Activated naive CD4-positive, alpha-beta T cell treated with anti-CD3 and anti-CD28 coated beads for 36 hours (primary cell): ENCODE measurements at places on chromosomes 13 and 19.

DNA sequence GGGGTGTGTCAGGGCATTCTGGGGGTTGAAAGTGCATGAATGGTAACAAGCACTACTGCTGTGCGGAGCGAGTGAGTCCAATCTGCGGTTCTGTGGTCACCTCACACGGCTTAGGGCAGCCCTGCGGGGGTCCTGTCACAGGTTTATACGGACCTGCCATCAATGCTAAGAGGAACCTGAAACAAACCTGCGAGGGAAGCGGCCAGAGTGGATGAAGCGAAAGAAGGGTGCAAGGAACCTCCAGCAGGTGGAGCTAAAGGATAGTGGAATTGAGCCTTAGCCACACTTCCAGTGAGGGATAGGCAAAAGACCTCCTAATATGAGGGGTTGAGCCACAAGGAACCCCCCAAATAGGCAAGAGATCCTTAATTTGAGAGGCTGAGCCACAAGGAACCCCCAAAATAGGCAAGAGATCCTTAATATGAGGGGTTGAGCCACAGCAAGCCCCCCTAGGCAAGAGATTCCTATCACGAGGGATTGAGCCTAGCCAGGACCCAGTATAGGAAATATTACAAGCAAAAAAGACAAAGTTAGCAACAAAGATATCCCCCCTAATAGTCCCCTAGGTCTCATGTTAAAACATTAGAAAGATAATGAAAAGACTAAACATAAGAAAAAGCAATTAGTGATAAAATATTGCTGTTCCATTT, 6.3 kb upstream of the ZNF69 start:
- peak; percentile 78 for DNase-seq
- H3K27ac ChIP-seq, result no peak overlapping the region
- no peaks in the 10 kb centered on the region for H3K27me3 ChIP-seq
- H3K36me3 ChIP-seq, result no peaks in the 10 kb centered on the region
- H3K4me3 ChIP-seq, result no peak overlapping the region

DNA sequence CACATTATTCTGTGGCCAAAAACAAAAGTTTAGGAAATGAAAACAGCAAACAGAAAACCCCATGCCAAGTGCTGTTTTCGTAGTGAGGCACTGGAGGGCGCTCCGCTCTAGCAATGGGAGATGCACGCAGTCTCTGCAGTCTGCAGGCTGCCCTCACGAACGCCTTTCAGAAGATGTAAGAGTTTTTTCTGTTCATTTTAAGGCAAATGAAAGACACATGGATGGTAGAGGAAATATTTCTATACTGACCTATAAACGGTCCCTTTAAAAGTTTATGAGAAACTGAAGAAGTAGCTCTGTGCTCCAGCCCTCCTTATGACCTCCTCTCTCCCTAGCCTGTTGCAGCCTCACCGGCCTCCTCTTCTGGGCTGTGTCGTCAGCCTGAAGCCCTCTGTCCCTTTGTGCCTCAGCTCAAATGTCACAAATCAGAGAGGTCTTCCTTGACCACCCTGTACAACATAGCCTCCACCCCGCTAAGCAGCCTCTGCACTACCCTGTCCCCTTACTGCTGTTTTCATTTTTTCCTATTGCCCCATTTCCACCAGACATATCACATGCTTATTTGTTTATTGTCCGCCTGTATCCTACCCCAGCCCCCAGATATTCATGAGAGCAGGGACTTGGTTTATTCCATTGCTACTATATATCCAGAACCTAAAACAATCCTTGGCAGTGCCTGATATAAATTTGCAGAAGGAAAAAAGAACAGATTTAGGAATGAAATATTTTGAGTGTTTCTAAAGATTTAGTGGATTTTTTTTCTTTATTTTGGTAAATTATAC, 116.4 kb downstream of the TM9SF2 start:
- no peak overlapping the region for H3K27ac ChIP-seq
- H3K4me1 ChIP-seq, result peaks cover 11% of the 10 kb centered on the region
- DNase-seq, result peak; percentile 51
- H3K27me3 ChIP-seq, result no peaks in the 10 kb centered on the region
- no peaks in the 10 kb centered on the region for H3K36me3 ChIP-seq
- no peak overlapping the region for H3K4me3 ChIP-seq

DNA sequence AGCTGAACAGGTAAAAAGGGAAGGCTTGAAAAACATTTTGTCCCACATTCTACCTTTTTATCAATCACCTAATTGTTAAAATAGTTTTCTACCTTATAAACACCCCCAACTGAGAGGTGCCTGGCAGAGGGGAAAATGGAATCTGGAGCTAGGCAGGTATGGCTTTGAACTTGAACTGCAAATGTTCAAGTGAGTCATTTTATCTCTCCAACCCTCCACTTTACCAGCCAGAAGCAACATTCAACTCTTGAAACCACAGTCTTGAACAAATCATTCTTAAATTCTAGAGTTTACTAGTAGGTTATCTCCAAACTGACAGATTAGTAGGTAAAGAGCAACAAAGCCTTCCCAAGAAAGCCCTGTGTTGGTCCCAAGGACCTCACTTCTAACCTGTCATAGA, 116.9 kb downstream of the ABCC4 start:
- H3K4me1 ChIP-seq, result peaks cover 54% of the 10 kb centered on the region
- H3K4me3 ChIP-seq, result no peak overlapping the region
- peaks cover 21% of the 10 kb centered on the region for H3K36me3 ChIP-seq
- peak; percentile 51 for DNase-seq
- peak overlapping the region; percentile 86 for H3K27ac ChIP-seq

- no peak overlapping the region for H3K27ac ChIP-seq
- no peak for DNase-seq
- H3K27me3 ChIP-seq, result no peaks in the 10 kb centered on the region
- H3K4me1 ChIP-seq, result peaks cover 7% of the 10 kb centered on the region
- H3K36me3 ChIP-seq, result no peaks in the 10 kb centered on the region
Measured at GRCh38 chr13:44133626-44134025, 240.0 kb upstream of the SERP2 start.

GRCh38 chr13:74825938-74826246, 656.1 kb downstream of the TBC1D4 start:
- DNase-seq, result no peak
- no peaks in the 10 kb centered on the region for H3K4me1 ChIP-seq
- H3K27me3 ChIP-seq, result no peaks in the 10 kb centered on the region
- no peak overlapping the region for H3K4me3 ChIP-seq
- no peak overlapping the region for H3K27ac ChIP-seq
- H3K36me3 ChIP-seq, result no peaks in the 10 kb centered on the region

DNA sequence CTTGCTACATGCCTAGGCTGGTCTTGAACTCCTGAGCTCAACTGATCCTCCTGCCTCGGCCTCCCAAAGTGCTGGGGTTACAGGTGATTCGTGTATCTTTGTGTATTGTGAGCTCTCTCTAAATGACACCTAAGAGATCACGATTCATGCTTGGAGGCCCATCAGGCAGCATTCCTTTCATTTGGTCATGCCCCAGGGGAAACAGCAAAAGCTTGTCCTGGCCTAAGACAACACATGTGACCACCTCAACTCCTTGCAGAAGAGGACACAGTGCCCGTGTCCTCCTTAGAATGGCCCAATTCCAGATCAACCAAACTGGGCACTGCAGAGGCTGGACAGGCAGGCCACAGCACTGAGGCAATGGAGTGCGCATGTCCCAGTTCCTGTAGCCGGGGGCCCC, 32.5 kb downstream of the ZC3H4 start:
- H3K4me1 ChIP-seq, result no peaks in the 10 kb centered on the region
- peaks cover 34% of the 10 kb centered on the region for H3K36me3 ChIP-seq
- no peaks in the 10 kb centered on the region for H3K27me3 ChIP-seq
- H3K27ac ChIP-seq, result peak overlapping the region; percentile 66
- H3K4me3 ChIP-seq, result no peak overlapping the region
- DNase-seq, result no peak

GRCh38 chr13:92849381-92849780, 377.2 kb upstream of the GPC6 start:
- H3K4me1 ChIP-seq, result no peaks in the 10 kb centered on the region
- no peaks in the 10 kb centered on the region for H3K27me3 ChIP-seq
- no peaks in the 10 kb centered on the region for H3K36me3 ChIP-seq
- H3K4me3 ChIP-seq, result no peak overlapping the region

- no peaks in the 10 kb centered on the region for H3K4me1 ChIP-seq
- no peak overlapping the region for H3K4me3 ChIP-seq
- no peaks in the 10 kb centered on the region for H3K27me3 ChIP-seq
- H3K36me3 ChIP-seq, result no peaks in the 10 kb centered on the region
Measured at GRCh38 chr13:84265257-84265764, 383.0 kb upstream of the SLITRK1 start.

DNA sequence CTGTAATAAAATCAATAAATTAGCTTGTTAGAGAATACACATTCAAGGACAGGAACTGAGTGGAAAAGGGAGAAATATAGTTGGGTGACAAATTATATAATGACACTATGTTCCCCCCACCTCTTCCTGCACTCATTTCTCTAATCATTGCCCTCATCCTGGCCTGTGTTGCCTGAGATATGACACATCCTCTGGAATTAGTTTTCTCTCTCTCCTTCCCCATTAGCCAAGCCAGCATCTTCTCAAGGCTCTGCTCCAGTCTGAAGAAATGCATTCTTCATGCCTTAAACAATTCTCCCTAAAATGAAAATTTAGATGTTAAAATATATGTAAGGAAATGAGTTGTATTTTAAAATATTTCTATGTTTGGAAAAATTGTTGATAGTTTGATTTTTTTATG, 280.3 kb downstream of the POU4F1 start:
- DNase-seq, result no peak
- no peaks in the 10 kb centered on the region for H3K36me3 ChIP-seq
- H3K4me1 ChIP-seq, result no peaks in the 10 kb centered on the region
- peaks cover 6% of the 10 kb centered on the region for H3K27me3 ChIP-seq
- H3K27ac ChIP-seq, result no peak overlapping the region

- DNase-seq, result no peak
- H3K27me3 ChIP-seq, result no peaks in the 10 kb centered on the region
Measured at GRCh38 chr19:16345457-16345856, 20.8 kb downstream of the KLF2 start.

DNA sequence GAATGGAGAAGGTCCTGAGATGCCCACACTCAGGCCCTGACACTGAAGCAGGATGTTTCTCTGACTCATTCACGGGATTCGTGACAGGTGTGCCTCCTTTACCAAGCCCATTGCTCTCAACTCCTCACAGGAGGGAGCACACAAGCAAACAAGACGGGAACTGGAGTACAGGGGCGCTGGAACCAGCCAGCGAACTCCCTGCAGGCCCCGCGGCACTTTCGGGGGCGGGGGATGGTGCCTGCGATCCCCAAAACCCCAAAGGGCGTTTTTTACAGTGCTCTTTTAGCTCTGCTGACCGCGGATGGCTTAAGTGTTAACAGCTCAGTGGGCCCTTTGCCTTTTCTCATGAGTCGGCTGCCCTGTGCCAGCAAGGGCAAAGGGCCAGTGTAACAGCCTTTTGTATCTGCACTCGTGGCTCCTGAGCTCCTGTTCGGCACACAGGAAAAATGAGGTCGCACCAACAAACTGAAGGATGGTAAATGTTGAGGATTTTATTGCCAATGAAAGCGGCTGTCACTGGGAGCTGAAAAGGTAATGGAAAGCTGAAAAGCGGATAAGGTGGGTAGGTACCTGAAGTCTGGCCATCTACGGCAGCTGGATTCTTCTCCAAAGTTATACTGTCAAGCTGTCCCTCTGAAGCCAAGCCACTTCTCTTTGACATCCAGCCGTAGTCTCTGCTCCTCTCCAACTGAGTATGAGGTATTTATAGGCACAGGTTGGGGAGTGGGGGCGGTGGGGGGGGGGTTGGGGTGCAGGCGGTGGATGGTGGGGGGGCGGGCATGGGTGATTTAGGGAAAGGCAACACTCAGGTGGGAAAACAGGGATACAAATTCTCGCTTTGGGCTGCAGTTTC, 65.0 kb upstream of the TRPC4 start:
- no peak overlapping the region for H3K4me3 ChIP-seq
- H3K27ac ChIP-seq, result no peak overlapping the region
- H3K4me1 ChIP-seq, result no peaks in the 10 kb centered on the region
- no peak for DNase-seq
- H3K36me3 ChIP-seq, result no peaks in the 10 kb centered on the region
- peaks cover 2% of the 10 kb centered on the region for H3K27me3 ChIP-seq

GRCh38 chr13:113157206-113157928, 1.1 kb upstream of the PROZ start:
- peaks cover 18% of the 10 kb centered on the region for H3K4me1 ChIP-seq
- DNase-seq, result no peak
- H3K27ac ChIP-seq, result no peak overlapping the region
- H3K4me3 ChIP-seq, result no peak overlapping the region

- H3K36me3 ChIP-seq, result peaks cover 6% of the 10 kb centered on the region
- H3K27ac ChIP-seq, result no peak overlapping the region
- no peaks in the 10 kb centered on the region for H3K27me3 ChIP-seq
- H3K4me1 ChIP-seq, result peaks cover 21% of the 10 kb centered on the region
- no peak overlapping the region for H3K4me3 ChIP-seq
- no peak for DNase-seq
Measured at GRCh38 chr13:75738841-75739240, 102.7 kb downstream of the LMO7 start.

DNA sequence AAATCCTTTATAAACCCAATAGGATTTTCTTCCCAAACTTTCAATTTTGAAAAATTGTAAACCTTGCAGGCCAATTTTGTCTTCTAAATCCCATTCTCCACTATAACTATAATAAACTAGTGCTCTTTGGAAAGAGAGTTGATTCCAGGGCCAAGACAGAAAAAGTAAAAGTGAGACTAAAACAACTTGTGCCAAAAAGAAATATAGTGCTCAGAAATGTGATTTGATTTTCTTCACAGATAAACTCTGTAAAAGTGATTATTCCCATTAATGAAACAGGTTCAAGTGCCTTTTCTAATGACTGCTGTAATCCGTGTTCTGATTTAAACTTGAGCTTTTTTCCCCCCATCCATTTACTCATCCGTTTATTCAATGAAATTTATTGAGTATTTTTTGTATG, 1831.1 kb downstream of the SLITRK5 start:
- H3K4me3 ChIP-seq, result no peak overlapping the region
- H3K27me3 ChIP-seq, result no peaks in the 10 kb centered on the region
- no peak overlapping the region for H3K27ac ChIP-seq
- DNase-seq, result no peak
- no peaks in the 10 kb centered on the region for H3K4me1 ChIP-seq

GRCh38 chr19:31233295-31233800, 115.9 kb downstream of the TSHZ3 start:
- no peak overlapping the region for H3K4me3 ChIP-seq
- no peak overlapping the region for H3K27ac ChIP-seq

DNA sequence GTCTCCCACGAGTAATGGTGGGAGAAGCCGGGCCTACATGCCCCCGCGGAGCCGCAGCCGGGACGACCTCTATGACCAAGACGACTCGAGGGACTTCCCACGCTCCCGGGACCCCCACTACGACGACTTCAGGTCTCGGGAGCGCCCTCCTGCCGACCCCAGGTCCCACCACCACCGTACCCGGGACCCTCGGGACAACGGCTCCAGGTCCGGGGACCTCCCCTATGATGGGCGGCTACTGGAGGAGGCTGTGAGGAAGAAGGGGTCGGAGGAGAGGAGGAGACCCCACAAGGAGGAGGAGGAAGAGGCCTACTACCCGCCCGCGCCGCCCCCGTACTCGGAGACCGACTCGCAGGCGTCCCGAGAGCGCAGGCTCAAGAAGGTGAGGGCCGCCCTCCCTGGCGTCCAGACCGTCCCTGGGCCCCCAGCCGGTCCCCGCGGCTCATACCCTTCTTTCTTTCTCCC, 1.4 kb upstream of the USF2 start:
- peaks cover 28% of the 10 kb centered on the region for H3K4me1 ChIP-seq
- peaks cover 18% of the 10 kb centered on the region for H3K36me3 ChIP-seq
- no peaks in the 10 kb centered on the region for H3K27me3 ChIP-seq
- peak overlapping the region; percentile 94 for H3K27ac ChIP-seq

GRCh38 chr19:49890349-49891311, 6.1 kb downstream of the IL4I1 start:
- DNase-seq, result peak; percentile 60
- H3K4me3 ChIP-seq, result peak overlapping the region; percentile 63
- H3K4me1 ChIP-seq, result peaks cover 13% of the 10 kb centered on the region
- H3K27ac ChIP-seq, result no peak overlapping the region
- H3K27me3 ChIP-seq, result no peaks in the 10 kb centered on the region
